ENCODE measurements at places on chromosomes 3 and 15.

DNA sequence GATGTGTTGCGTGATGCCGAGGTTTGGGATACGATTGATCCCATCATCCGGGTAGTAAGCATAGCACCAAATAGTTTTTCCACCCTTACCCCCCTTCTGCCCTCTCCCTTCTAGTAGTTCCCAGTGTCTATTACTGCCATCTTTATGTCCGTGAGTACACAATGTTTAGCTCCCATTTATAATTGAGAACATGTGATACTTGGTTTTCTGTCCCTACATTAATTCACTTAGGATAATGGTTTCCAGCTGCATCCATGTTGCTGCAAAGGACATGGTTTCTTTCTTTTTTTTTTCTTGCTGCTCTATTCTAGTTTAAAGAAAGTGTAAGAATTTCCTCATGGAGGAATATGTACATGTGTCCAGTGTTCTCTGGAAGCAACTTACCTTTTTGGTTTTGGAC, 51.8 kb downstream of the NSUN3 start:
- no peak for DNase-seq

DNA sequence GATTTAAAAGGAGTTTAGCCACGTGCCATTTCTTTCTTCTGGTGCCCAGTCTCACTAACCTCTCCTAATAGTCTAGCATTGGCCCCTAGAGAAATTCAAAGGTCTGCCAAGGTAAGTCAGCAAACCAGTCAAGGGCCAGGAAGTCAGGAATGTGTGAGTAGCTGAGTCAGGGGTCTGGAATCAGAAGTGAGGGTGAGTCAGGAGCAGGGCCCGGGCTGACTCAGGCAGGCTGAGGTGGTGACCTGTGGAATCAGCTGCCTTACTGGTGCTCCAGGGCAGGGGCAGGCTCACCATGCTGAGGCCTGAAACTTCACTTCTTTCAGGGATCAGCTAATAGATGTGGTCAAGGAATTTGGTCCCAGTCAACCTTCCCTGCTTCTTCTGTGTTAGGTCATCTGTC, 105.8 kb upstream of the MYZAP start:
- DNase-seq, result no peak

GRCh38 chr3:15292765-15293522, 39.4 kb downstream of the SH3BP5 start:
- DNase-seq, result no peak

GRCh38 chr3:51519848-51520247, 18.7 kb upstream of the RAD54L2 start:
- DNase-seq, result no peak

DNA sequence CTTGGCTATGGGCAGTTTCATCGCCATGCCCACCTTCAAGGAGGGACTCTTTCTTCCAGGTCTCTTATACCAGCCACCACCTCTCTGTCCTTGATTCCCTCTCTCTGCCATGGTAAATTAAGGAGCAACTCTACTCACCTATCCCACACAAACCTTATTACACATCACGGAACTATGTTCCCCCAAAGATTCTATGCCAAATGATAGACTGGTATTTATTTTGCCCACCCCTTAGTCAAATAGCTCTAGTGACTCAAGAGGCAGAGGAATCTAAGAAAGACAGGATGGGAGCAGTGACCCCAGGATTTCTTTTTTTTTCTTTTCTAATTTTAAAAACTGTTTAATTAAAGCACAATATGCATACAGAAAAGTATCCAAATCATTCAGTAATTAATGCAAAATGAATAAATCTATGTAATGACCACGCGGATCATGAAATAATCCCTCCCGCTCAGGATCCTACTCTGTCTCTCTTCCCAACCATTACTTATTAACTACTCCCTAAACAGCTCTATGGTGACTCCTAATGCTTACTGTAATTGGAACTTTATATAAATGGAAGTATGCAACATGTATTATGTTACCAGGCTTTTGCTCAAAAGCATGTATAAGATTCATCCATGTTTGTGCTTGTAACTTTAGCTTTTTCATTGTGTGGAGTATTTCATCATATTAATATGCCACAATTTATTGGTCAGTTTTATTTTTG, 410.8 kb upstream of the RASGRP1 start:
- no peak for DNase-seq

DNA sequence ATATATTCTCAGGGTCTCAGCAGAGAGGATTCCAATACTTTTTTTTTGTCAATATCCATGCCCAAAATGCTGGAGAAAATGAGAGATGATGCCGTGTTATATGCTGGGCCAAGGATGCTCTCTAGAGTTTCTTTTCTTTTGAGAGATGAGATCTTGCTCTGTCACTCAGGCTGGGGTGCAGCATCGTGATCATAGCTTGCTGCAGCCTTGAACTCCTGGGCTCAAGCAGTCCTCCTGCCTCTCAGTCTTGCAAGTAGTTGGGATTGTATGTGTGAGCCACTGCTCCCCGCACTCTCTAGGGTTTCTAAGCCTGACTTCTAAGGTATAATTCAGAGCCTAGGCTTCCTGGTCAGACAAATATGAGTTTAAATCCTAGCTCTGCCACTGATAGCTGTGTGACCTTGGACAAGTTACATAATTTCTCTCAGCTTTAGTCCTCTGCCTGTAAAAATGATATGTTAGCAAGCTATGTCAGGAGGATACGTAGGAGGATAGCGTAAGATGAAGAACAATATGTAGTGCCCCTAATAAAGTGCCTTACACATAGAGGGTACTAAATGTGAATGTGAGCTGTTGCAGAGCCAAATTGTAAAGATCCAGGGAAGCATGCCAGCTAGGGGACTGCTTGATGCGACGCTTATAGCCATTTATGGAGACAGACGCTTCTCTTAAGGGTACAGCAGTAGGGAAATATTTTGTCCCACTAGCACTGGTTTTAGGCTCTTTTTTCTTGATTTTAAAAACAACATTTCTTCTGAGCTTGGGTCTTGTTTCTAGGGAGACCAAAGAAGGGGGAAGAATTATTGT, 7.4 kb downstream of the STARD9 start:
- no peak for DNase-seq

- no peak for DNase-seq
These were observed 1060.8 kb downstream of the ROBO1 start for GRCh38 chr3:78706906-78707523.

- DNase-seq, result no peak
These were observed 75.7 kb downstream of the IGF1R start for GRCh38 chr15:98724048-98724447.

- DNase-seq, result no peak
These were observed 10.2 kb upstream of the CPOX start for GRCh38 chr3:98603580-98603979.

- no peak for DNase-seq
These were observed 117.5 kb upstream of the PTPRG start for GRCh38 chr3:61443886-61444285.

- DNase-seq, result no peak
These were observed 1006.7 kb downstream of the ROBO1 start for GRCh38 chr3:78761126-78761525.

DNA sequence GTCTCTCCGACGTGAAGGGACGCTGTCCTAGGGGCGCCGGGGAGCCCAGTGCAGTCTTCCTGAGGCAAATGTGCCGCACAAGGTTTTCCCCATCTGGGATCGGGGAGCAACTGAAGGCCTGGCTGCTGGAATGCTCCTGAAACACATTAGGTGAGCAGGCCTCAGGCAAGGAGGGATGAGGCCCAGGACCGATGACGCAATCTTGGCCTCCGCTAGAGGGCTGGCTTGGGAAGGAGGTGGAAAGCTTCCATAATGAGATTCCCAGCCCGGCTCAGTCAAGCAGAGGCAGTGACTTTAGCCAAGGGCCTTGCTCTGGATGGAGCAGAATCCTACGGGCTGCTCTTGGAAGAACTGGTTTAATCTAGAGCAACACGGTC, 50.8 kb downstream of the CPN2 start:
- DNase-seq, result no peak

GRCh38 chr3:128480717-128481437, 12.1 kb downstream of the GATA2 start:
- DNase-seq, result no peak

DNA sequence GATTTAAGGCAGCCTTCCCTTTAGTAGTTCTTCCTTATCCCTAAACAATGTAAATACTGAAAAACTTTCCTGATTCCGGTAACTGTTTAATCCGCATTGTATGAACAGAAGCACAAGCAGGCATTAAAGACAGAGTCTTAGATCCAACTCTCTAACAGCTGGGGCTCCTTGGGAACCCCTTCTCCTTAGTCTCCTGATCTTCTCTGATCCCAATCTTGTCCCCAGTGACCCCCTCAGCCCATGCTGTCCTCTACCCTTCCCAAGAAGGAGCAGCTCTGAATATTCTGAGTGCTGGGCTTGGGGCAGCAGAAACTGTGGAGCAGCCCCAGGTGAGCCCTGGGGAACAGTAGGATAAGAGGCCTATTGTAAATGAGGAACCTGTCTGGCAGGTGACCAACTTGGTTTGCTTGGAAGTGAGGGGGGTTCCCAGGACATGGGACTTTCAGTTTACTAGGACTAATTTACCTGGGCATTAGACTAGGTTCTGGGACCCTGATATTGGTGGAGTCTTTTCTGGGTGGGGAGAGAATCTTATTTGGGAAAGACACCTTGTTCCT, 13.0 kb upstream of the SLC30A4 start:
- no peak for DNase-seq

- no peak for DNase-seq
These were observed 23.0 kb downstream of the IGDCC3 start for GRCh38 chr15:65354835-65355172.

DNA sequence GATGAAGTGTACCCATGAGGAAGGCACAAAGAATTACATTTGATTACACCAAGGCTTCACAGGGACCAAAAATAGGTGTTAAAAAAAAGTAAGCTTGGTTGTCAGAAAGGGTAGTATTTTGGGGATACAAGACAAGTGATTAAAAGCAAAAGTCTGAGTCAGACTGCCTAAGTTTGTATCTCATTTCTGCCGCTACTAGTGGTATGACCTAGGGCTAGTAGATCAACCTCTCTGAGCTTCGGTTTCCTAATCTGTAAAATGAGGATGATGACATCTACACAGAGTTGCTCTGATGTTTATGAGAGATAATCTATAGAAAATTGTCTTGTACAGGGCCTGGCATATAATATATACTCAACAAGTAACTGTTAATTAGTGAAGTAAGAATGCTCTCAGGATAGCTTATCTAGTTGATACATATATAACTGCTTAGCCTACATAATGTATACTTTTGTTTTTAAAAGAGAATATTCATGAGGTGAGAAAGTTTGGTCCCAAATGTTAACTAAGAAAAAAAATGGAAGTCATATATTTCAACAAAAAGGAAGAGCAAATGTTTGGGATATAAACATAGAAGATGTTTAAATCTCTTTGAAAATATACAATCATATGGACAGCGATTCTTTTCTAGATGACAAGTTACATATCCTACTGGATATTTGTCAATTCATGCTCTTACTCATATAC, 163.0 kb upstream of the SLC2A2 start:
- DNase-seq, result no peak

DNA sequence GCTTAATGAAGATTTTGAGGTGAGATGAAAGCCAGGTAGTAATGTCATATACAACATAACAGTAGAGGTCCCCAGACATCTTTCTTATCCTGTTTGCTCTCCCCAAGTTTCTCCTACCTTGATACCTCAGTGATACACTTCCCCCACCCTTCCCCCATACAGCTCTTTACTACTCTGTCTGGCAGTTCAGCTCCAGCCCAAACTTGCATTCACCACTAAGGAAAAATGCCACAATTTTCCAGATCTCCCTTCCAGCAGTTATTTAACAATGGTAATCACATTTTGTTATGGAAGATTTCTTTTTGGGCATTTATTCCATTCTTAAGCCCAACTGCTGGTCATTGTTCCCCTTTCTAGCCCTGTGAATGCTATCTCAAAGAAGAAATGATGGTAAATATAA, 34.9 kb upstream of the ITGA11 start:
- no peak for DNase-seq

DNA sequence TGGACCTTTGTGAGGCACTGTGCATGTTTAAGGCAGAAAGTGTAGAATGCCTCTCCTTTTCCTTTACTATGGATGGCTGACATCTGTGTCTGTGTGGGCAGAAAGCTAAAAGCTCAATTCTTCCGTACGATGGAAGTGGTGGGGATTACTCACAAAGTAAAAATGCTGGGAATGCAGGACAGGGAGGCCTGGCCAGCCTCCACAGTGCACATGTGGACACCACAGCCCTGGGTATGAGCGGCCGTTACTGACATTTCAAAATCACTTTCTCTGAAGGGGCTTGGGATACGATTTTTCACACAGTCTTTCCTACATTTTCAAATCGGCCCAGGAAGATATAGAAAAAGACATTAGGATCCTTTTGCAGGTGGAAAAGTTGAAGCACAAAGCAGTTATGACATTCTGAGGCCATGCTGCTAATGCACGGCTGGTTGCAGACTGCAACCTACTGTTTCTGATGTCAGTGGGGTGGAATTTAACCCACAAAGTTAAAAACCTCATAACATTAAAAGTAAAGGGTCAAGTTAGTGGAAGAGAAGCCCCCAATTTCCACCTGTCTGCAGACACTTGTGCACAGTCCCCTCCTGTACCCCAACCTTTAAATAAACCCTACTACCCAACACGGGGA, 27.9 kb downstream of the EHD4 start:
- DNase-seq, result no peak

DNA sequence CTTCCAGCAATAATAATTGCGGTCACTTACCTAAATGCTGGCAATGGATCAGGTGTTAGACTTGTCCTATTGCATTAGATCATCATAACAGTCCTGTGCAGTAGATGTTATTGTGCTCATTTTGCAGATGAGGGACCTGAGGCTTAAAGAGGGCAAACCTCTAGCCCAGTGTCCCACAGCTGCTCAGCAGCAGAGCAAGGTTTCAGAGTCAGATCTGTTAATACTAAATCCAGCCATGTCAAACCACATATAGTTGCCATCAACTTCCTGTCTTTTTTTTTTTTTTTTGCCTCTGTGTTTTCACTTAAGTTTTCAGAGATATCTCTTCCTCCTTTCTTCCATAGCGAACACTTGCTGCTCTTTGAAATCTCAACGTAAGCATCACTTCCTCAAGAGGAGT, 12.1 kb downstream of the FEZF2 start:
- DNase-seq, result no peak

GRCh38 chr3:134643150-134643675, 7.6 kb downstream of the KY start:
- DNase-seq, result no peak

DNA sequence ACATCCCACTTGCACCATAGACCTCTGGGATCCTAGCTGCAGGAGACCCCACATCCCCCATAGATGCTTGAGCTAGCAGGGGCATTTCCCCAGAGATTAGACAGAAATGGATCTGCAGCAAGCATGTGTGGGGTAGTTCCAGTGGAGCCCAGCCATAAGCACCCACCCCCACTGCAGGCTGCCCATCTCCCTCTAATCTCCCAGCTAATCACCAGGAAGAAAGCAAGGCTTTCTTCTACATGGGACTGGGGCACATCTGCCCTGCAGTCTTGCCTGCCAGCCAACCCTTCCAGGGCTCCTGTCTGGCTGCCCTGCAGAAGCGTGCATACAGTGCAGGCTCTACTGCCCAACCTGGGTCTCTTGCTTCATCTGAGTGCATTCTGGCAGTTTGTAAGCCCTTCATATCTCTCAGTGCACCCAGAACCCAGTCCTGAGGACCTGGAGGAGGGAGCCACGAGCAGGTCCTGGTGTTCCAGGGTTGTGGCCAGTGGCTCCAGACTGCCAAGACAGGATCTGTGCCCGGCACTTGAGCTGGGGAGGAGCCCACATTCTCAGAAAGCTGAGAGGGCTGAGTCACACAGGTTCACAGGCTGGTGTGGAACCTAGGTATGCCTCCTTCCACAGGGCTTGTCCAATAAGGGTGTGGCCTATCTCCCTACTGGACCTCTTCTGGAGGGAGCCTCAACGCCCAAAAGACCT, 49.9 kb upstream of the IGSF11 start:
- DNase-seq, result no peak

Data from stimulated activated CD4-positive, alpha-beta T cell treated with anti-CD3 and anti-CD28 coated beads, TNF-alpha, amount 100 ng/mL, for 48 hours (primary cell).